ENCODE measurements at places on chromosomes 1 and 21.

DNA sequence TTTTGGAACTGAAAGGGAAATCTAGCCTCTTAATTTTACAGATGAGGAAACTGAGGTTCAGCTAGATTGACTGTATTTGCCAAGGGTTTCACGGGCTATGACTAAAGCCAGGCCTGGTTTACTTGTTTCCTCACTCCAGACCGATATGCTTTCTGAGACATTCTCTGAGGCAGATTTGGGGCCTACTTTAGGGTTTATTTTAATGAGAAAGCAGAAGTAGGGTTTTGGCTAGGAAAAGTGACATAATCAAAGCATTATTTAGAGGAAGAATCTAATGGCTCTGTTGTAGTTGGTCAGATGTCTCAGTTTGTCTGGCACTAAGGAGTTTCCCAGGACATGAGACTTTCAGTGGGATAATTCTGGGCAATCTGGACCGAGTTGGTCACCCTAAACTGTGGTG is 1.5 kb upstream of the RPTN start:
- no peak for DNase-seq

DNA sequence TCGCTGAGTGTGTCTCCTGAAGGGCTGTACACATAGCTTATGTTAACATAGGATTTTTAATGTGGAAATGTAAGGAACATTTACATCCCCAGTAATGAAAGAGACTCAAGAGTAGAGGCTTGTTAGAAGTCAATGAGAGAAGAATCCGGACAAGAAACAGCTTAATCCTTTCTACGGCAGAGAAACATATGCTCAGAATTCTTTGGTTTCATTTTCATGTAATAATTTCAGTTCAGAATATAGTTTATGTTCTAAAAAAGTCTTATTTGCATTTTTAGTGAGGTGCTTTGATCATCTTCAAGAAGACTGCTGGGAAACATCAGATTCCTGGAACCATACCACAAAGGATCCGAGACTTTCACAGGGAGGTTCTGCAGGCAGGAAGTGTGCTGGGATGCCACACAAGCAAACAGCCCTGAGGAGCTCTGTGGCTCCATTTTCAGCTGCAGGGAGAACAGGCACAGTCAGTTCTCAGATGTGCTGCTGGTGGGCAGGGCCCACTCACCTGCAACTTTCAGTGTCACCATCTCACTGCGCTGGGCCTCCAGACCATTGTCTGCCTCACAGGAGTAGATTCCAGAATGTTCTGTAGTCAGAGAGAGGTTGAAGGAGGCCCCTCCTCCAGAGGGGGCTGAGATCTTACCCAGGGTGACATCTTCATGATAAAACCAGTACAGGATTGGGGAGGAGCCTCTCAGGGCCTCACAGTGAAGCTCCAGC is 28.4 kb downstream of the FCRL5 start:
- no peak for DNase-seq

- no peak for DNase-seq
Observed at GRCh38 chr1:230773396-230774033, 26.3 kb downstream of the CAPN9 start.

DNA sequence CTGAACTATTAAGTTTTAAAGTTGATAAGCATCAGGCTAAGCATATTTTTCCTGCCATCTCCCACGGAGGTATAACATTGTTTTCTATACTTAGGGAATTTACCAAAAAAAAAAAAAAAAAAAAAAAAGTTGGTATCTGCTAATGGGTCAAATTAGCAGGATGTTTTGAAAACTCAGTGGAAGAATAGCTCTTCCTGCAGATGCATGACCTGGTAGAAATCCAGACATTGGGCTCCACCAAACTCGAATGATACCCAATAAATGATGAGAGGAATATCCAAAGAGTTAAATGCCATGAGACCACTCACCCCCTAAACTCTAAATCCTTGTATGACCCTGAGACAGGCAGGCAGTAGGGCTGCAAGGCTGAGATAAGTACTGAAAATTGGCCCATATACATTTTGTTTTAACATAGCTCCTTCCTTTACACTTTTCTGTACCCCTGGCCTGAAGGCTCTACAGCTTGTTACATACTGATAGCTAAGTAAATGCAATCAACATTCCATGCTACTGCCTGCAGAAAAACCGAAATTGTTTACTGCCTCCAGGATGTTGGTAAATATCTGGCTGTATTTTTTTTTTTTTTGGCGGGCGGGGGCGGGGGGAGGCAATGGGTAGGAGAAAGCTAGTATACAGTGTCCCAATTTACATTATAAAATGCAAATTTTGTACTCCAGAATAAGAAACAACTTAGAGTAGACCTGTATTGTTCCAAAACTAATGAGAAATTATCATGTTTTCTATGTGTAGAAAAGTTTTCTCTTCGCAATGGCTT is 57.6 kb downstream of the NFIA start:
- DNase-seq, result no peak

DNA sequence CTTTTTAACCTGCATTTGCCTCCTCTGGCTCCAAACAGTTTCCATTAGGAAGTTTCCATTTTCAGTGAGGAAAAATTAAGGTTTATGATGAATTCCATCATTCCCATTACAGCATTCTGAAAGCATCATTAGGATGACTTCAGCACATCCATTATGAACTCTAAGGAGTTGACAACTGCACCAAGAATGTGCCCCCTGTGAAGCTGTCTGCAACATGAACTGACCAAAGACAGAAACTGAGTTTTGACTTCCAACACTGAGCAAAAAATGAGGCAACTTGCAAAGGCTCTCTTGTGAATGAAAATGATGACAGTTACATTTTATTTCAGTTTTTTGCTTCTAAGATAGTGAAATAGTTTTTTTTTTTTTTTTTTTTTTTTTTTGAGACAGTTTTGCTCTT is 18.3 kb upstream of the KCNE1 start:
- DNase-seq, result no peak

GRCh38 chr1:8355439-8356255 is 37.7 kb downstream of the SLC45A1 start:
- DNase-seq, result no peak

DNA sequence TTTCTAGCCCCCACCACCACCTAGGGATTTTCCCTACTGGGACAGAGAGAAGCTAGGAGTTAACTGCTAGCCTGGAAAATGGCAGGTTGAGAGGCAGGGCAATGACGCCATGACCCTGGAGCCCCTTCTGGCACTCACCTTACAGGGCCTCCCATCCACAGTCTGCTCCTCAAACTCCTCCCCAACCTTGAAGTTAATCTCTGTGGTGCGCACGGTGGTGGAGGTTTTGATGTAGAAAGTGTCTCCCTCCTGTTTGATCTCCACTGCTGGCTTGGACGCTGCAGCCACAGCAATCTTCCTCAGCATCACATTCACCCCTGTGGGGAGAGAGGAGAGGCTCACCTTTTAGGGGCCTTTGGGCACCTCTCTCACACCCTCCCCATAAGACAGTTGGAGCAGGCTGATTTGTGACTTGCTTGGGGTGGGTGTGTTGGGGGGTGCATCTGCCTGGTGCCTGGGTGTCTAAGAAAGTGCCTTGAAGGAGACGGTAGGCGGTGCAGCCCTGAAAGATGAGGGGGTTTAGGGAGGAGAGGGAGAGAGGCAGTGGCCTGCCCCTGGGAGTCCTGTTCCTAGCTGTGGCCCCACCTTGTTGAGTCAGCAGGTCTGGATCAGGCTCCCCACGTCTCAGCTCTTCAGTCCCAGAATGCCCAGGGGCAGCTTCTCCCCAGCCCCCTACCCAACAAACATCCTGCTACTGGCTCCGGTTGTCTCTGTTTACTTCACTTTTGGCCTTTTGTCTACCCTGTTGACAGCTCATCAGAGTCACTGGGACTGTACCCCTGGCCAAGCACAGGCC is 4.4 kb downstream of the CRABP2 start:
- DNase-seq, result no peak

- no peak for DNase-seq
Observed at GRCh38 chr1:217369271-217369981, 261.5 kb downstream of the GPATCH2 start.

DNA sequence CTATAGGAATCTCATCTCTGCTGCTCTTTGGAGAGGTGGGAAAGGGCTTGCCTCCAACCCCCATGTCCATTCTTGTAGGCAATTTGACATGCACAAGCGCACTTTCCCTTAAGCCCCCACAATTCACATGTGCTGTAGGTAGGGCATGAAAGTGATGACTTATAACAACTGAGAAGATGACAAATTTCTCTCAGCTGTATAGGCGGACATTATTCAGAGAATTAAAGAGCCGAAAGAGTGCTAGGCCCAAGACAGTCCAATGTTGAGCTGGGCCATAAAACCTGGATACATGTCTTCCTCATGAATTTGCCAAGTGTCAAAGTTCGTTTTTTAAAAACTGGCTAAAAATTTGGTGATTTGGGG is 106.3 kb upstream of the LYPLAL1 start:
- no peak for DNase-seq

GRCh38 chr1:99352821-99353220 is 88.5 kb downstream of the PLPPR4 start:
- DNase-seq, result no peak

- no peak for DNase-seq
Observed at GRCh38 chr21:36134803-36135390, at the start of gene CBR3. Gene CBR3 (plus strand): TSS chr21:36135079. CDS start chr21:36135193, 114 bp downstream.

GRCh38 chr1:112618721-112619517 is at the start of gene ST7L:
Gene ST7L (minus strand): TSS chr1:112619141. CDS start chr1:112619113, 28 bp downstream.
- peak; percentile 41 for DNase-seq

DNA sequence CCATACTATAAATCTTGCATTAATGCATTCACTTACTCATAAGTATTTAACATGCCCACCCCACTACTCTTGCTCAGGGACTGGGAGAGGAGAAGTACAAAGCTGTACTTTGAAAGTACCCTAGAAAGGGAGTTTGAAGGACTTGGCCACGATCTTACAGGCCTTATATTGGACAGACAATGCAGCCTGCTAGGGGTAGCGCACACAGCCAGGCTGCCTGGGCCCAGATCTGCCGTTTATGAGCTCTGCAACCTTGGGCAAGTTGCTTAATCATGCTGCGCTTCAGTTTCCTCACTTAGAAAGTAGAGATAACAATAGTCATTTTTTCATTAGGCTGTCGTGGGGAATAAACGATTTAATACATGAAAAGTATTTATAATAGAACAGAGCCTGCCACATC is 110.1 kb downstream of the CDC7 start:
- no peak for DNase-seq

DNA sequence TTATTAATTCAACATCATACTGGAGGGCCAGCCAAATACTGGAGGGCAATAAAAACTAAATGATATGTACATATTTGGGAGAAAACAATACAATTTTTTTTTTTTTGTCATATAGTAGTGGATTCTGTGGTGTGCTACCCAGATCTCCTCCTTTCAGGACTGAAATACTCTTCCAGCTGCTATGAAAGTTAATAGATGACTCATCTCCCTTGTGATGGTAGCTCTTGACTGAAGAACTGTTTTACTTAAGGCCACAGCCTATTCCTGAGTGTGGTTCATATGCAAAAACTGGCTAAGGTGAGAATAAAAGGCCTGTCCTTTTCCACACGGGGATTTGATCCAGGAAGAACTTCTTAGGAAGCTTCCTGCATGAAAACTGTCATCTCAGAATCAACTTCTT is 307.9 kb downstream of the HLX start:
- no peak for DNase-seq

GRCh38 chr1:7227654-7228053 is 442.4 kb downstream of the CAMTA1 start:
- DNase-seq, result no peak

DNA sequence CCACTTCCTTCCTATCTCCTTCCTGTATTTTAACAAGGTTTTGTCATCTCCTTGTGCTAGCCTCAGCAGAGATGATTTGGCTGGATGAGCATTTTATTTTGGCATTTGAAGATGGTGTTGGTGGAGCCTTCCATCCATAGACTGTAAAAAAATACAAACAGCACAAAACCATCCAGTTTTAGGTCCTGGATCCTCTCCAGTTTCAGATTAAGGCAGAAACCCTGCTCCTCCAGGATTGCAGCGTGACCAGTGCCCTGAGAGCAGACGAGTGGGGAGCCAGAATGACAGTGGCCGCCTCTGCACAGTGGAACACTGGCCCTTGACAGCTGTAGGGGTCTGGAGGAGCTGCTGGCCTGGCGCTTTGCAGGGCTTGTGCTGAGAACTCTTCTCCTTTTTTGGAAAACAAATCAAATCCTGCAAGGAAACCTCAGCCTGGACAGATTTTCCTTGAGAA is 72.2 kb upstream of the GADD45A start:
- DNase-seq, result no peak

- DNase-seq, result no peak
Observed at GRCh38 chr1:210822932-210823331, 311.0 kb downstream of the KCNH1 start.

- DNase-seq, result no peak
Observed at GRCh38 chr1:2060072-2060471, 9.9 kb downstream of the PRKCZ start.

GRCh38 chr1:88350648-88351047 is 333.4 kb upstream of the PKN2 start:
- DNase-seq, result no peak

- DNase-seq, result no peak
Observed at GRCh38 chr1:38640371-38640770, 219.2 kb downstream of the RRAGC start.
